Thoracic aorta (tissue), 2 donors: ENCODE measurements at places on chromosomes 6 and 20.

DNA sequence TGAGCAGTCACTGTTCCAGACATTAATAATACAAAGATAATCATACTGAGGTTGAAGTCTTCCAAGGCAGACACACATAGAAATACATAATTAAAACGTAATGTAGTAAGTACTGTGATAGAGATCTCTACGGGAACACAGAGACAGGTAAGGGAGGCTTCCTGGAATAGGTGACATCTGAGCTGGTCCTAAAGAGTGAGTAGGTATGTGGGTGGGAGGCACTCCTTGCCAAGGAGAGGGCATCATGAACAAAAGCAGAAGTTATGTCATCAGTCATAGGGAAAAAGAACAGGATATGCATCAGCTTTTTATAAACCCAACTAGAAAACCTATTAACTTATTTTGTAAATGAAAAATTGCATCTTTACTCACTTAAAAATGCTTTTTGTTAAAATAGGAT lies 110.0 kb downstream of the MAP7 start:
- no peak for DNase-seq

GRCh38 chr6:166767230-166767629 lies 140.2 kb upstream of the RPS6KA2 start:
- DNase-seq, result no peak

- no peak for DNase-seq
These were observed 134.3 kb downstream of the LINC00237 start for GRCh38 chr20:20971810-20972209.

DNA sequence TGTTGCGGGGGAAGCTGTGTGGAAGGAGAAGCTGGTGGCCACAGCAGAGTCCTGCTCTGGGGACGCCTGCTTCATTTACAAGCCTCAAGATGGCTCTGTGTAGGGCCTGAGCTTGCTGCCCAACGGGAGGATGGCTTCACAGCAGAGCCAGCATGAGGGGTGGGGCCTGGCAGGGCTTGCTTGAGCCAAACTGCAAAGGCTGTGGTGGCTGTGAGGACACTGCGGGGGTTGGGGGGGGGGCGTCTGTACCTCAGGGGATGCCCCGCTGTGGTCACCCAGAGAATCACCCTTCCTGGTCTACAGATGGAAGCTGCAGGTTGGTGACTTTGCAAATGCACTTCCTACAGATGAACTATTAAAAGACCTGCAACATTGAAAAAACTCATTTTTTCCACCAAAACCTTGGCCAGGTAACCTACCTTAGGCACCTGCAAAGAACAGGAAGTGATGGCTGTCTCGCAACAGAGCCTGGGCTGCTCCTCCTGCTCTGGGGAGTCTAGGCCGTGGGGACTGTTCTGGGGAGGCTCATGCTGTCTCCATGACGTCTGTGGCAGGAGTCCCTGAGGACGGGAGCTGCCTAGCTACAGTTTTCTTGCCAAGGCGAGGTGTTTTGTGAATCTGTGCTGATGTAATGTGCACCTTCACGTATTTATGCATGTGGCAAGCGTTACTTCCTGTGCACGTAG lies 7.3 kb downstream of the NPBWR2 start:
- no peak for DNase-seq

- no peak for DNase-seq
These were observed 233.8 kb downstream of the LRFN2 start for GRCh38 chr6:40353197-40353966.

GRCh38 chr20:2176946-2177345 lies 75.3 kb downstream of the STK35 start:
- no peak for DNase-seq

DNA sequence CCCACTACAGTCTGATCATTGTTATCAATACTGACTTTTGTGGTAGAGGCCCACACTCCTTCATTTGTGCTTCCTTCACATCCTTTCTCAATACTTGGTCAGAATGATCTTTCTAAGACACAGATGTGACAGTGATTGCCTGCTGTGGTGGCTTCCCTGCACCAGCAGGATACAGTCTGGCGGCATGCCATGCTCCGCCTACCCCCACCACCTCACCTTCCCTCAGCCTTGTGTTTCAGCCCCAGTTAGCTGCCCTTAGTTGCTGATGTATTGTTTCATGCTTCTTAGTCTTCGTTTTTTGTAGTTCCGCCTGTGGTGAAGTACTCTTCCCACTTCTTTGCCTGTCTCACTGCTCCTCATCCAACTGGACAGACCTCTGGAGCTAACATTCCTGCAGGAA lies 10.9 kb downstream of the LRRC1 start:
- DNase-seq, result no peak

GRCh38 chr6:164108869-164109769 lies 694.6 kb downstream of the QKI start:
- no peak for DNase-seq

- no peak for DNase-seq
These were observed 650.5 kb downstream of the UTRN start for GRCh38 chr6:144935661-144936060.

GRCh38 chr6:32570363-32570905 lies 19.2 kb downstream of the HLA-DRB1 start:
- DNase-seq, result no peak

GRCh38 chr6:31114970-31115849 lies 610 bp downstream of the PSORS1C1 start:
- no peak for DNase-seq

GRCh38 chr6:7919871-7920270 lies 9.3 kb upstream of the TXNDC5 start:
- no peak for DNase-seq

- no peak for DNase-seq
These were observed 6.1 kb downstream of the EEF1A1 start for GRCh38 chr6:73514746-73515110.

GRCh38 chr20:53434662-53435061 lies 159.0 kb downstream of the ZNF217 start:
- no peak for DNase-seq

- DNase-seq, result no peak
These were observed 262.6 kb upstream of the PRND start for GRCh38 chr20:4459081-4459480.

- DNase-seq, result no peak
These were observed 13.4 kb upstream of the TNFAIP3 start for GRCh38 chr6:137853569-137854213.

- no peak for DNase-seq
These were observed 88.5 kb upstream of the PHACTR3 start for GRCh38 chr20:59515906-59516209.

GRCh38 chr6:26215585-26216358 lies 128.5 kb downstream of the HFE start:
- DNase-seq, result no peak

DNA sequence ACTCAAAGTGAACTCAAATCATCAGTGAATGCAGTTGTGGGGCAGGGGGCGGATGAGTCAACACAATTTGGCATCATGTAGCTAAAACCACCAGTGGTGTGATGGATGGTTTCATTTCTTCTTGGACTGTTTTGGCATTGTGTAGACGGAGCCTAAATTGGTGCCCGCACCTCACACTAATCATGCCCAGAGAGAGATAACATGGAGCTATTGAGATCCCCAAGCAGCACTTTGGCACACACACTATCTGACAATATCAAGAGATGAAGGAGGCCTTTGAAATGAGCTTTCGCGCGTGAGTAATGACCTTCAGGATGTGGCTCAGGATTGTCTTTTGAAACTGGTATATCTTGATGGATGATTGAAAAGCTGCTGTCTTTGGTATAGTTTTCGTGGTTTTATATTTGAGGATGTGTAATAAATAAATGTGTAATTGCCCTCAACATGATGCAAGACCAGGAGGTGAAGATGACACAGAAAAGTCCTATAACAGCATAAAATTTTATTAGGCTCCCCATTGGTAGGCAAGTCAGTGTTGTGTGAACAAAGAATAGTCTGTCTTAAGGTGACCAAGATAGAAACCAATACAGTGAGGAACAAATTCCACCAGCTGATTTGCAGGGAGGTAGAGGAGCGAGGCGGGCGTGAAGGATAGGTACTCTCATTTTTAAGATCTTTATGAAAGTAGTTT lies 174.2 kb downstream of the TSHZ2 start:
- DNase-seq, result no peak

DNA sequence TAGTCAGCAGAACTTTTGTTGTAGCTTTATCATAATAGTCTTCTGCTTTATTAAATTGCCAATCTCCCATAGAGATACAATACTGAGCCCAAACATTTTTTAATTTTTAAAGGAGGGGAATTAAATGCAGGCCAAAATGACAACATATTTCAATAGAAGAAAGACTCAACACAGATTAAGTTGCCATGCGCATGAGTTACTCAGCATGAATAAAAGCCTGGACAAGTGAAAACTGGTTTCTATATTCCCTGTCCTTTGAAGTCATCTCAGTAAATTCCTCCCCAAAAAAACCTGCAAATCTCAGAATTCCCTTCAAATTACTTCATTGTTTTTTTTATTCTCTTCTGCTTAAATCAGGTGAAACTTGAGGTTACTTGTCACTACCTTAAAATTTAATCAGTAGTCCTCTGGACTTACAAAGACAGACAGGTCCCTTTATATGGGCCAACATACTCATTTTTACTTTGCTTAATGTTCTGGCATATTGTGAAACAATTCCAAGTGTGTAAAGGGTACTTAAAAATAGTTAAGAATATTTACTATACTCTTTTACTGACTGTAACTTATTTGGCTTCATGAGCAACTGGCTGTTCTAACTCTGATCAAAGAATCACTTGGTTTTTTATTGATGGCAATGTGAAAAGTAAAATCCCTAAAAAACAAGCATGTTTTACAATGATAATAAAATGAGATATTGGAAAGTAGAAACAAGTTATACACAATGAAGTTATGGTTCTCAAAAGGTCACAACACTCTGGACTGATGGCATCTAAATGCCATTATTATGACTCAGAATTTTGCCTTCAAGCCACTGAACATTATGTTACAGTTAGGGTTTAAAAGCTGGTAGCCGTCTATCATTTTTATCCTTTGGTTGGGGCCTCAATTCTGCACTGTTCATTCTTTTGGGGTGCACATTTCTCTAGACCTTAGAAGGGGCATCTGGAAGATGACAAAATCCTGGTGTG lies 49.9 kb upstream of the COL21A1 start:
- DNase-seq, result no peak

- no peak for DNase-seq
These were observed 876.1 kb upstream of the ADGRB3 start for GRCh38 chr6:67759001-67759400.

GRCh38 chr6:66993272-66993671 lies 1286.2 kb upstream of the EYS start:
- no peak for DNase-seq

- DNase-seq, result no peak
These were observed 40.6 kb downstream of the ISM1 start for GRCh38 chr20:13261460-13262301.

GRCh38 chr6:125262016-125263013 lies 39.5 kb downstream of the HDDC2 start:
- DNase-seq, result no peak

- no peak for DNase-seq
These were observed 7.9 kb upstream of the CDSN start for GRCh38 chr6:31128093-31128676.

GRCh38 chr6:150987371-150987828 lies 121.9 kb downstream of the MTHFD1L start:
- no peak for DNase-seq
